ENCODE measurements at places on chromosomes 12 and 14. TPM values are rescaled to one million over a fixed set of nuclear protein-coding genes. Genes with fewer than 3 reads are reported as not detected.

The OVCH1 gene
- not detected for total RNA-seq

The NRIP2 gene
- total RNA-seq = not detected

The DDX23 gene
- 127 TPM for total RNA-seq

The NKX2-8 gene
- total RNA-seq = not detected

The THTPA gene
- 7.3 TPM for total RNA-seq

The STAC3 gene
- 7.5 TPM for total RNA-seq

The CSRNP2 gene
- 13.4 TPM for total RNA-seq

The BCL2L2 gene
- 2.2 TPM for total RNA-seq

The PLD4 gene
- not detected for total RNA-seq

The FIGNL2 gene
- 0.32 TPM for total RNA-seq

The SMCO3 gene
- not detected for total RNA-seq

The ST8SIA1 gene
- total RNA-seq = 0.29 TPM

The SLC10A1 gene
- not detected for total RNA-seq

The RTN1 gene
- total RNA-seq = not detected

The NTN4 gene
- total RNA-seq = not detected

The ADSS1 gene
- total RNA-seq = 1.8 TPM

The CCNT1 gene
- total RNA-seq = 50.6 TPM

The VRTN gene
- not detected for total RNA-seq

The NPFF gene
- not detected for total RNA-seq

The RNU4-1 gene
- total RNA-seq = 2,335 TPM

The IAPP gene
- not detected for total RNA-seq

The GYS2 gene
- total RNA-seq = not detected

The SLC7A8 gene
- 0.24 TPM for total RNA-seq

The FAM90A1 gene
- total RNA-seq = 0.10 TPM

The EIF2S3B gene
- total RNA-seq = 1.8 TPM

The INTS13 gene
- total RNA-seq = 52.8 TPM

The OR4L1 gene
- total RNA-seq = not detected
